Iris pigment epithelial cell (primary cell): ENCODE measurements at places on chromosomes 2 and 18.

- DNase-seq = no peak
Observed at GRCh38 chr2:219871351-219871750, 243.9 kb downstream of the SLC4A3 start.

DNA sequence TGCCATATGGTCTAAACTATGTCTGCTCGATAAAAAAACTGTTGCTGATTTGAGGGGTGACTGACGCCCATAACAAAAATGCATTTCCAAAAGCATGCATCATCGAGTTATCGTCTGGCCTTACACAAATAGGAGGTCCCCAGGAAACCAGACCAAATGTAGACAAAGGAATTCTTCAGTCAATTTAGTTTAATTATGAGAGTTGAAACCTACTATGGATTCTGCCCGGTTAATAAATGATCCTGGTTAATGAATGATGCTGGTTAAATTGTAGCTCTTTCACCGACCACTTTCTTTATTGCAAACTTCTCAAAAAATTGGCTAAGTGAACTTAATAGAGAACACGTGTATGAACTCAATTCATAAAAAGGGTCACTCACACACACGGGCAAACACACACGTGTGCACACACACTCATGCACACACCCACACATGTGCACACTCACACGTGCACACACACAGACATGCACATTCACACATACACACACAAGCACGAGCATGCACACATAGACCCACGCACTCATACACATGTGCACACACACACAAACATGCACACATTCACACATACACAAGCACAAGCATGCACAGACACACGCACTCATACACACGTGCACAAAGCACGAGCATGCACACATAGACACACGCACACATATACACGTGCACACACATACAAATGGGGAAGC is 59.0 kb upstream of the SALL3 start:
- DNase-seq = no peak

DNA sequence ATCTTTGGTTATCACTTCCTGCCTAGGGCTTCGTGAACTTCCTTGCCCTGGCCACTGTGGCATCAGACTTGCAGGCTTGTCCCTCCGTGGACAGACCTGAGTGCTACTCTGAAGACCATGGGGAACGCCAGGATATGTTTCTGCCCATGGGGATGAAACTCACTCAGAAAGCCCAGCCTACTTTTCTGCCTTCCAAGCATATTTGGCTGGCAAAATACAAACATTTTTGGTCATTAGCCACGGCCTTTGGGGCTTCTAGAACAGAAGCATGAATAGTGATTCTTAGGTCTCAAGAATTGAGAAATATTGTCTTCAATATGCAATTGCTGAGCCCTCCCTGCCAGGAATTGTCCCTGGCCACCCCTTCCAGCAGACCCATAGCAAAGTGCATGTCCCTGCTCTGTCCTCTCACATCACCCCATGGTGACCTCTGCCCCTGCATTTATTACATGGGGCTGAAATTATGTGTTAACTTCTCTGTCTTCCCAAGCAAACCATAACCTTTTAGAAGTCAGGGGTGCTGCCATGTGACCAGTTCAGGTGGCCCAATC is 152.4 kb downstream of the OSR1 start:
- DNase-seq = no peak

DNA sequence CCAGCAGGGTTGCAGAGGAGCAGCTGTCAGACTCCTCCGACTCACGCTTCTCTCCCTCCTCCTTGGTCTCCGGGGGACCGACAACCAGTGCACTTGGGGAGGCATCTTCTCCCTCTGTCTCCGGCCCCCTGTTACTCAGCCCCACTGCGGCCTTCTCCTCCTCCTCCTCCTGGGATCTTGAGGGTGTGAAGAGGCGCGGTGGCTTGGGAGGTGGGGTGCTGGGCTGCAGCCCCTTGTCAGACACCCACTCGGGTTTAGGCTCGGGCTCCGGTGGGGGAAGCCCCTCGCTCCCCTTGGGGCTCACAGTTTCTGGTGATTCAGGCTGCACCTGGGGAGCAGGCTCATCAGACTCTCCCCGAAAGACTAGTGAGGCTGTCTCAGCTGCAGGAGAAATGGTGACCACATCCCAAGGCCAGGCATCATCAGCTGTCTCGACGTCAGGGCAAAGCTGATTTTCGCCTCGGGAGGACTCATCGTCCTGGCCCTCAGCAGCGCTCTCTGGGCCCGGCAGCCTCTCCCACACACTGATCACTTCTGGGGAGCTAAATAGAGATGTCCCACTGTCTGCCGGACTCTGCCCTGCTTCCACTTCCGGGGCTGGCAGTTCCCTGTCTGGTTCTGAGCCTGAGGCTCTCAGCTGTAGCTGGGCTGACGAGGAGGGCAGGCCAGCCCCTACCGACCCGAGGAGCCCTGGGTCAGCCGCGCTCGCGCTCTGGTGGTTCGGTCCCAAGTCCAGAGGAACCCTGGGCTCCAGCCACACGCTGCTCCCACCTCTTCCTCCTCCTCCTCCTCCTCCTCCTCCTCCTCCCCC is 9.0 kb upstream of the SFXN5 start:
- DNase-seq = peak; percentile 36

DNA sequence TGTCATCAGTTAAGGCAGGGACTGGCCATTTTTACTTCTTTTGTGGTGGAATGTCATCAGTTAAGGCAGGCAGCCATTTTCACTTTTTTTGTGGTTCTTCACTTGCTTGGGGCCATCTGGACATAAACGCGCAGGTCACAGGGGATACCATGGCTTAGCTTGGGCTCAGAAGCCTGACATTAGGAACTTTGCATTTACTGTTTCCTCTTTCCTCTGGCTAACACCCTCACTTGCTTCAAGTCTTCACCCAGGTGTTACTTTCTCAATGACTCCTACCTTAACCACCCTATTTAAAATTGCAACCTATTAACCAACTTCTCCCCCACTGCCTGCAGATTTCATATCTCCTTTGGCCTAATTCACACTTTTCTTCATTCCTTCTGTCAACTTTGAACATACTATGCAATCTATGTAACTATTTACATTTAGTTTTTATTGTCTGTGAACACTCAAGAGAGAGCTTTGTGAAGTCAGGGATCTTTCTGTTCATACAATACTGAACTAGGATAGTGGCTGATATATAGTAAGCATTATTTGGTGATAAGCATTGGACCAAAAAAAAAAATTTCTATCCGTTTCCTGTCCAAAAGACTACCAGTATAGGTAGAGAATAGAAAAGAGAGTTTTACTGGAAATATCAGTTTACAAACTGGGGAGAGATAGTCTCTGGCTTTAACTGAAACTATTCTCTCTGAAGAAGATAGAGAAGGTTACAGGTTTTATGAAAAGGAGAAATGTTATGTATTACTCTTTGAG is 600.1 kb upstream of the ZNF804A start:
- no peak for DNase-seq

- DNase-seq = peak; percentile 99
Observed at GRCh38 chr2:109217362-109218086, 88.5 kb downstream of the SH3RF3 start.

- no peak for DNase-seq
Observed at GRCh38 chr2:209673811-209674210, 97.8 kb upstream of the UNC80 start.
